ENCODE measurements at places on chromosomes 6 and 20.

DNA sequence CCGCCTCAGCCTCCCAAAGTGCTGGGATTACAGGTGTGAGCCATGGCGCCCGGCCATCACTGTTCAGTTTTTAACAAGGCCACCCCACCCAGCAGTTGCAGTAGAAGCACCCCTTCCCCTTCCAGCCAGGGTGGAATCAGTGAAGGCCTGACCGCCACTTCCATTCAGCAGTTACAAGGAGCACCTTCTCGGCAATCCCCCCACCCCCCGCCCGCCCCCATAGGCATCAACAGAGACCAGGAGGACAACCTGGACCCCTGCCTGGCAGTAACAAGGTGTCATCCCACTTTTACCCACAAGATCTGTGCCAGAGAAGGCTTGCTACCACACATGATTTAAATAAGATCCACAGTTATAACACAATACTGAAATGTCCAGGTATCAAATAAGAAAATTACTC, 23.1 kb downstream of the NCR2 start:
- H3K4me3 ChIP-seq, result no peak overlapping the region
- DNase-seq, result no peak
- H3K4me1 ChIP-seq, result no peaks in the 10 kb centered on the region
- no peak overlapping the region for H3K27ac ChIP-seq
- no peaks in the 10 kb centered on the region for H3K36me3 ChIP-seq
- H3K27me3 ChIP-seq, result no peaks in the 10 kb centered on the region

- H3K27ac ChIP-seq, result no peak overlapping the region
- H3K4me1 ChIP-seq, result no peaks in the 10 kb centered on the region
- DNase-seq, result no peak
- H3K4me3 ChIP-seq, result no peak overlapping the region
- H3K36me3 ChIP-seq, result peaks cover 100% of the 10 kb centered on the region
These were observed 36.9 kb upstream of the VSTM2L start for GRCh38 chr20:37866051-37866450.

GRCh38 chr6:158039571-158040050, 57.9 kb downstream of the SYNJ2 start:
- H3K27me3 ChIP-seq, result no peaks in the 10 kb centered on the region
- no peak for DNase-seq
- peak overlapping the region; percentile 83 for H3K27ac ChIP-seq
- H3K36me3 ChIP-seq, result no peaks in the 10 kb centered on the region
- peaks cover 61% of the 10 kb centered on the region for H3K4me1 ChIP-seq
- H3K4me3 ChIP-seq, result no peak overlapping the region

GRCh38 chr6:70380252-70380651, 33.1 kb upstream of the FAM135A start:
- no peaks in the 10 kb centered on the region for H3K4me1 ChIP-seq
- H3K27ac ChIP-seq, result no peak overlapping the region
- no peak overlapping the region for H3K4me3 ChIP-seq
- no peaks in the 10 kb centered on the region for H3K36me3 ChIP-seq
- no peaks in the 10 kb centered on the region for H3K27me3 ChIP-seq
- DNase-seq, result no peak

DNA sequence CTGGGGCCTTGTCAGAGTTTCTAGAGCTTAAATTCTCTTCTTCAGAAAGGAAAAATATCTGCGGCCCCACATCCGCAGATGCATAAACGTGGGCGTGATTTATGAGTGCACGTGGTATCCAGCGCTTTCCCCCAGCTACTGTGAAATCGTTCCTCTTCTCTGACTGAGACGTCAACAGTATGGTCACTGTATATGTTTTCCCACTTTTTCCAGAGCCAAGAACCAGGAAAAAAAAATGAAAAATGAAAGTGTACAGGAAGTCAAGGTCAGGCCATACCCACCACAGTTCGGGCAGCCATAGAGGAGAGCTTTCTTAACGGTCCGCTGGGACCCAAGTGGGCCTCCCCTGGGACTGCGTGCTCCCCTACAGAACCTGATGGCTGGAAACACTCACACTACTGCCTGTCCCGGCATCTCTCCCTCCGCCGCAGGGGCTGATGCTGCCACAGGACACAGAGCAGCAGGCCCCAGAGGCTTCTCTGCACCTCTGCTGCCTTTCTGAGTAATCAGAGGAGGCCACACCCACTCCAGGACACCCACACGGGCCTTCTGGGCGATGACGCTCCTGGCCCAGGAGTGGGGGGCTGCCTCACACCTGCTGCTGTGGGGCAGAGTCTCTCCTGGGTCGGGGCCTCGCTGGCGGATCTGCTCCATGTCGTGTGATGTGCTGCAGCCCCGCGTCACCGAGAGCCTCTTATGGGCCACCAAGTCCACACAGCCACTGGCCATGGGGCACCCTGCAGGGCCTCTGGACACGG, 16.4 kb upstream of the STX16 start:
- H3K4me3 ChIP-seq, result no peak overlapping the region
- no peaks in the 10 kb centered on the region for H3K36me3 ChIP-seq
- DNase-seq, result no peak
- peak overlapping the region; percentile 6 for H3K27ac ChIP-seq
- H3K4me1 ChIP-seq, result no peaks in the 10 kb centered on the region

DNA sequence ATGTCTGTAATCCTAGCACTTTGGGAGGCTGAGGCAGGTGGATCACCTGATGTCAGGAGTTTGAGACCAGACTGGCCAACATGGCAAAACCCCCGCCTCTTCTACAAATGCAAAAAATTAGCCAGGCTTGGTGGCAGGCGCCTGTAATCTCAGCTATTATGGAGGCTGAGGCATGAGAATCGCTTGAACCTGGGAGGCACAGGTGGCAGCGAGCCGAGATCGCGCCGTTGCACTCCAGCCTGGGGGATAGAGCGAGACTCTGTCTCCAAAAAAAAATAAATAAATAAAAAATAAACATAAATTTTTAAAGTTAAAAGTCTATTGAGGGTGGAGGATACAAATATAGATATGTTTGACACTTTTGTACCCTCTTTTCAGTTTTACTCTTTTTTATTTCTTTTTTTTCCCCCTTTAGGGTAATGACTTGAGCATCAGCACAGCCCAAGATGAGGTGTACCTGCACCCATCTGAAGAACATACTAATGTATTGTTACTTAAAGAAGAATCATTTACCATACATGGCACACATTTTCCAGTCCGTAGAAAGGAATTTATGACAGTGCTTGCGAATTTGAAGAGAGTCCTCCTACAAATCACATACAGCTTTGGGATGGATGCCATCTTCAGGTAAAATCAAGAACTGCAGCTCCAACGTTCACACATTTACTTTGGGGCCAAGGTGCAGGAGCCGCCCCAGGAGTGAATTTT, 368.9 kb downstream of the LAMA2 start:
- DNase-seq, result peak; percentile 82
- H3K4me3 ChIP-seq, result no peak overlapping the region
- H3K36me3 ChIP-seq, result no peaks in the 10 kb centered on the region
- no peaks in the 10 kb centered on the region for H3K4me1 ChIP-seq
- no peaks in the 10 kb centered on the region for H3K27me3 ChIP-seq
- H3K27ac ChIP-seq, result no peak overlapping the region

DNA sequence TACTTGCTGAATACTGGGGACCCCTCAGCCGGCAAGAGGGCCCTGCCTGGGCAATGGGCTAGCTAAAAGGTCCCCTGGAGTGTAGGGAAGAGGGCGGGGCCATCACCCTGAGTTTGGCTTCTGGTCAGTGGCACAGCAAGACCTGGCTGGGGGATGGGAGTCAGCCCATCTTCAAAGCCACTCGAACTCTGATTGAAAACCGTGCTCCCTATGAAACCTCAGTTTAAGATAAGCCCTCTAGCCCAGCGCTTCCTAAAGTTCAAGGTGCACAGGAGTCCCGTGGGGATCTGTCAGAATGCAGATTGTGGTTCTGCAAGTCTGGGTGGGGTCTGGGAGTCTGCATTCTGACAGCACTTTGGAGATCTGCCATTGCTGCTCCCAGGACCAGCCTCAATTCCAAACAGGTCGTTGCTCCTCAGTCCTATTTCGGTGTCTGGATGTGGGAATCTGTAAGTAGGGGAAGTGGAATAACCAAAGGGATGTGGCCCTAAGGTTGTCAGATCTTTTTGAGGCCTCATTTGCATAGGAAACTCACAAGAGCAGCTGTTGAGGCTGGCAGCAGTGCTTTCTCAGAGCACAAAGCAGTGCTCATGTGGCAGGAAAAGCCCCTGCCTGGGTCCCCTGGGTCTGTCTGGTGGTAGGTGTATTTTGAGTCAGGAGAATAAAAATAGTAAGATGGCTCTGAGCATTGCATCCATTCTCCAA, 85.3 kb upstream of the SCP2D1 start:
- no peaks in the 10 kb centered on the region for H3K27me3 ChIP-seq
- no peak overlapping the region for H3K27ac ChIP-seq
- no peaks in the 10 kb centered on the region for H3K4me1 ChIP-seq
- H3K4me3 ChIP-seq, result no peak overlapping the region
- DNase-seq, result no peak

DNA sequence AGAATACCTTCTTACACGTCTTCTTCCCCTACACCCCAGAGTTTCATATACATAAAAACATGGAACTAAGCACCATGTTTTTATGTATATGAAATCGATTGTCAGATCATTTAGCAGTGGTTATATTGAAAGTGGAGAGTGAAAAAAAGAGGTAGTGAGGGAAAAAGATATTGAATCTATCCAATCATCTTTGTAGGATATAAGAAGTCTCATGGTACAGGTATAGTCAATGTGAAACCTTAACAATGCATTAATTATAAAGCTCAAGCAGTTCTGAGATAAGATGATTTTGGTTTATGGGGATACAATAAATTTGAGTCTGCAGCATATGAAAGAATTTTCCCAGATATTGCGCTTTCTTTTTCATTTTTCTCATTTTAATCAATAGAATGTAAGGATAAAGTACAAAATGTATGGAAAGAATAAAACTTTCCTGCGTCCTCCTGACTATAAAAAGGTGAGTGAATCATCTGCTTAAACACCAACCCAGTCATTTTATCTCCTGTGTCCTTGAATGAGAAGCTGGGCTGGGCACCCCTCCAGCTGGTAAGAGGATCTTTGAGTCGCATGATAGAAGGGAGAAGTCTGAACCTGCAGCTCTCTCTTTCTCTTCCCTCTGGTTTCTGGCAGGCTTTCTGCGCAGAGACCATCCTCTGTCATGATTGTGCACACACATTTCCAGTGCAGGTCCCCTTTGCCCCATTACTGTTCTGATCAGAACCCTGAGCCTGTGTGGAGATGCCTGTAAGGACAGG, 28.1 kb upstream of the AKIRIN2 start:
- peak; percentile 13 for DNase-seq
- H3K36me3 ChIP-seq, result no peaks in the 10 kb centered on the region
- no peak overlapping the region for H3K4me3 ChIP-seq

- H3K27me3 ChIP-seq, result no peaks in the 10 kb centered on the region
- no peak overlapping the region for H3K4me3 ChIP-seq
- no peaks in the 10 kb centered on the region for H3K4me1 ChIP-seq
- no peak for DNase-seq
These were observed 342.5 kb upstream of the JARID2 start for GRCh38 chr6:14903176-14904038.

DNA sequence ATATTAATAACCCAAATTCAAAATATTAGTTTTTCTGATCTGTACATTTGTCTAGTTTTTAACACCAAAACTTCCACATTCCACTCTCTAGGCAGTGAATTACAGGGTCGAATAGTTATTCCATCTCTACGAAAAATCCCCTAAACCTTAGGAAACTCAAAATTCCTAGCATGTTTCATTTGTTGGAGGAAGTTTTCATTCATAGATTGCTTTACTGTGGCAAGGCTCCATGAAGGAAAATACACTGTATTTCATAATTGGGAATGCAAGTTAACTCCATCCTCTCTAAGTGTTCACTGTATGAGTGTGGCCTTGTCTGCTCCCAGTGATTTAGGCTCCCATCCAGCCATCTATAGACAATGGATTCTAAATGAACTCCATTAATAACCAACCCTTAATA, 296.1 kb downstream of the TENT5A start:
- H3K4me3 ChIP-seq, result no peak overlapping the region
- H3K27me3 ChIP-seq, result no peaks in the 10 kb centered on the region
- H3K27ac ChIP-seq, result no peak overlapping the region
- DNase-seq, result no peak

- H3K27me3 ChIP-seq, result no peaks in the 10 kb centered on the region
- no peaks in the 10 kb centered on the region for H3K36me3 ChIP-seq
- peaks cover 8% of the 10 kb centered on the region for H3K4me1 ChIP-seq
- no peak overlapping the region for H3K4me3 ChIP-seq
These were observed 76.3 kb downstream of the FARS2 start for GRCh38 chr6:5337573-5337972.

DNA sequence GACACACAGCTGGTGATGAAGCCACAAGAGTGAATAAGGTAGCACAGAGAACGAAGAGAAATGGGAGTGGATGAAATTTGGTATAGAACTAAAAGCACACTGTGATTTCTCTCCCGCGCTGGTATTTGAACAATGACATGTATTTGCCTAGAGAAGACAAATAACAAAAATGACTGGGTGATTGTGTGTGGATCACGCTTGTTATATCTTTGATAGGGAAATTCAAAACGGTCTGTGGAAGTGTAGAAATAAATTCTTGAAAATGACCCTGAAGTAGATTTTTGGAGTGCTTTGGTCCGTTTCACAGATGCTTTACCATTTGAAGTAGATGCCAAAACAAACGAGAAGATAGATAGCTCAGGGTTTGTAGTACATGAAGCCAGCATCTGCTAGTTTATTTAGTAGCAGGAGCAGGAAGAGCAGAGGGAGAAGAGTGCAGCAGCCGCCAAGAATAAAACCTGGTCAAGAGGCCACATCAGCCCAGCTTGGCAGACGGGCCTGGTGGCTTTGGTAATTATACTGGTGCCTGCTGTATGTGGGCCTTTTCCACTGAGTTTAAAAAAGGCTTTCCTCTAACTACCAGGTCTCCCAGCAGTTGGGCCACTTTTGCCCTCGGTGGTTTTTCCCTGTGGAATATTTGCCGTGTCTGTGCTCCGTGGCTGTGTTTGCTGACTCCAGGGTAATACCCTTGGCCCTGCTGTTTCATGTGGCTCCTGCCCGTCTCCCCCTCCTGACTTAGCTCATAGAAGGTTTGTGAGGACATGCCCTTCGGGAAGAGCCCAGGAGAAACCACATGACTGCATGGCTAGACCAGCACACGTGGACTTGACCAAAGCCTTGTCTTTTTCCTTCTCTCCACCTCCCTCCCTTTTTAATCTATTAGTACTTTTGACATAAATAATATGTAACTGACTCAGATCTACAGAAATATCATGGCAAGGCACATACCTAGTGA, 294.0 kb downstream of the SOX4 start:
- peaks cover 19% of the 10 kb centered on the region for H3K4me1 ChIP-seq
- H3K27me3 ChIP-seq, result no peaks in the 10 kb centered on the region
- no peak overlapping the region for H3K4me3 ChIP-seq
- DNase-seq, result peak; percentile 60

GRCh38 chr20:3158968-3159431, 665 bp downstream of the FASTKD5 start:
- H3K27ac ChIP-seq, result no peak overlapping the region
- H3K36me3 ChIP-seq, result no peaks in the 10 kb centered on the region
- peak overlapping the region; percentile 97 for H3K4me3 ChIP-seq
- H3K4me1 ChIP-seq, result peaks cover 28% of the 10 kb centered on the region

Measured in stomach (tissue), 19 donors.